Large intestine (tissue), 12 donors: ENCODE measurements at places on chromosomes 2 and 18.

DNA sequence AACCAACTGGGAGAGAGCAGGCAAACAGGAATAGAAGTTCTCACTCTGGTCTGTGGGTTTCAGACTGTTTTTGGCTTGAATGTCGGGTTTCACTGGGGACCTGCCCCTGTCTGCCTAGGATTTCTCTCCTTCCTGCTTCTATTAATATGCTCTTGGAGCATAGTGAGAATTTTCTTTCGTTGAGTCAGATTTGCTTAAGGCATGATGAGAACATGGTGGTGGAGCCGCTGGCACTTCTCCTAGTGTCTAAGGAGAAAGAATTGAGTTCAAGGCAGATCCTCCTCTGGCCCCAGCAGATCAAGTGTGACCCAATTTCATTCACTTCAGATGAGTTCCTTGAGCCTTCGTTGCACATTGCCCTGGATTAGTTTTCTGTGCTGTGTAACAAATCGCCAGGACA is 103.9 kb upstream of the HS6ST1 start:
- peaks cover 6% of the 10 kb centered on the region for H3K27me3 ChIP-seq
- DNase-seq, result no peak
- H3K4me1 ChIP-seq, result no peaks in the 10 kb centered on the region
- H3K4me3 ChIP-seq, result no peak overlapping the region

- no peak overlapping the region for H3K4me3 ChIP-seq
- DNase-seq, result no peak
- no peak overlapping the region for H3K27ac ChIP-seq
Measured at GRCh38 chr2:31151501-31151900, 13.3 kb upstream of the GALNT14 start.

DNA sequence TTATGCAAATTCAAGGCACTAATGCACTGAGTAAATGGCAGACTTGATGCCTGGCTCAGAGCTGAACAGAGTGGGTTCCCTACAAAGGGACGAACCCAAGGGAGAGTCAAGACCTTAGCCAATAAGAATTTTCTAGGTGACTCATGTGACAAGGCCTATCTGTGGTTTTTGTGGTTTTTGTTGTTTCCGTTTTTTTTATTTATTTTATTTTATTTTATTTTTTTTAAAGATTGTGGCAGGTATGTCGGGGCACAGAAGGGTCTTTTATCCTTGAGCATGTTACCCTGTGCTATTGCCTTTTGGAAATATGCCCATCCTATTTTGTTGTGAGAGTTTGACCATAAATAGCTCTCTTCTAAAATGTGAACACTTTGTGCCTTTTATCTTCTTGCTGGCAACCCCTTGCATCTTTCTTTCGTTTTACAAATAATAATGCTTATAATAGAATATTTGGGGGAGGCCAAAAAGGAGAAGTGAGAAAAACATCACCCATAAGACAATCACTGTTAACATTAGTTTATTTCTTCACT is 113.4 kb upstream of the AQP4 start:
- no peak overlapping the region for H3K4me3 ChIP-seq
- no peak for DNase-seq
- H3K36me3 ChIP-seq, result no peaks in the 10 kb centered on the region
- H3K4me1 ChIP-seq, result no peaks in the 10 kb centered on the region
- H3K27me3 ChIP-seq, result peaks cover 2% of the 10 kb centered on the region

DNA sequence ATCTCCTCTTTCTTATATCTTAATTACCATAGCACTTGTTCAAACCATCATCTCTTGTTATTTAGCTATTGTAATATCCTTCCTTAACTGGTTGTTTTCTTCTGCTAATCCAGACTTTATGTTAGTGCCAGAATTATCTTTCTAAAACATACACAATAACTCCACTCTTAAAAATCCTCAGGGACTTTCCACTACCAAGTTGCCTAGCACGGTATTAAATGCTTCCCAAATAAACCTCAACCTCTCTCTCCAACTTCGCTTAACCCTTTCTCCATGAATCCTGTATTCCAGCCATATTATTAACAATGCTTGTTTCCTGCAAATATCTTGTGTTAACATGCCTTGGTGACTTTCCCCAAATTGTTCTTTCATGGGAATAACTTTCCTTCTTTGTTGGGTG is 84.5 kb downstream of the FAM228A start:
- DNase-seq, result no peak
- H3K27ac ChIP-seq, result no peak overlapping the region
- H3K4me3 ChIP-seq, result no peak overlapping the region
- no peaks in the 10 kb centered on the region for H3K27me3 ChIP-seq

DNA sequence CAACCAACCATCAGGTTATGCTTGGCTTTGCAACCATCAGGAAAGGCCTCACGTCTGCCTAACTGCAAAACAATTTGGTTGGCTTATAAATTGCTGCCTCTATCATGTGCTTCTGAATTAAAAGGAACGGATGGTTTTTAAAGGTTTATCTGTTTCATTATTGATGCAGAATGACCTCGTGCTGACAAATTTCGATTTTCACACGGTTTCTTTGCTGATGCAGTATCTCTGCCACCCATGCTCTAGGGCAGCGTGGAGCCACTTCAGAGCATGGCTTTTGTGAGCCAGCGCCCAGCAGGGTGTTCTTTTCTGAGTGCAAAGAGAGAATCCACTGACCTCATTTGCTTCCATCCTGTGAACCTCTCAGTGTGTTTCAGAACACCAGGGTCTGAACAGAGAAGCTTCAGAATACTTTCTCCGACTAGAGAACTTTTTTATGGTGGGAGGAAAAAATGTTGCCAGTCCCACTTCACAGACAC is 143.1 kb upstream of the L3MBTL4 start:
- no peak overlapping the region for H3K27ac ChIP-seq
- no peaks in the 10 kb centered on the region for H3K36me3 ChIP-seq
- peaks cover 6% of the 10 kb centered on the region for H3K27me3 ChIP-seq
- DNase-seq, result no peak
- H3K4me1 ChIP-seq, result no peaks in the 10 kb centered on the region
- no peak overlapping the region for H3K4me3 ChIP-seq

DNA sequence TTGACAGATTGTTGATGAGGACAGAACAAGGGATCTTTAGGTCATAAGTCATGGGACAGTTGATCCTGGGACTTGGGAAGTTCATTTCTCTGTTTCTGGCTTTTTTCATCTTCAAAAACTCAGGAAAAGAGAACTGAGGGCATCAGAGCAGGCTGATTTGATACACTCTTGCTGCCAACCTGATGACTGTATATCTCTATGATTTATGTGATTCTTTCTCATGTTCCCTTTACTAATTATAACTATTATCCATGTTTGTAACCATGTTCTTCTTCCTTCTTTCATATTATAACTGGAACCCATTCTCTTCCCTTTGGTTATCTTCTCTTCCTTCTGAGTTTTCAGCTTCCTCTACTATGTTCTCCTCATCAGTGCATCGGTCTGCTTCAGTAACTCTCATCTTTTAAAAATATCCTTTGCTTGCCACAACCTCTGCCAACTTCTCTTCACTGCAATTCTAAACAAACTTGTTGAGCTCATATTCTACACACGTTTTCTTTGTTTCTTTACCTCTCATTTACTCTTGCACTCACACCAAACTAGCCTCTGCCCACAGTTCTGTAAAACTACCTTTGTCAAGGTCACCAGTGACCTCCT is 13.5 kb downstream of the RASGRP3 start:
- no peaks in the 10 kb centered on the region for H3K4me1 ChIP-seq
- no peaks in the 10 kb centered on the region for H3K27me3 ChIP-seq
- no peak for DNase-seq
- no peaks in the 10 kb centered on the region for H3K36me3 ChIP-seq
- no peak overlapping the region for H3K4me3 ChIP-seq

DNA sequence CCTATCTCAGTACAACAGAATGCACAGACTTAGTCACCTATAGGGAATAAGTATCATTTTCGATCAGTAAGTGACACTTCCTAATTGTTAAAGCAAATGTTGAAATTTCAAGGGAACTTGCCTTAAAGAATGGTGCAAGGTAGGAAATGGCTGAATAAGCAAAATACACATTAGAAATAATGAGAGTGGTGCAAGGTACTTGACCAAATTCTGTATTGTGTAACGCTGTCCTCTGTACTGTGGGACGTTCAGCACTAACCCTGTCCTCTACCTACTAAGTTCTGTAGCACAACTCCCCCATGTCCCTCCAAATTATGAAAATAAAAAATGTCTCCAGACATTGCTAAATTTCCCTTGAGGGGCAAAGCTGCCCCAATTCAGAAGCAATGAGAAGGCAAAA is 19.4 kb downstream of the MMADHC start:
- no peak overlapping the region for H3K4me3 ChIP-seq
- H3K27ac ChIP-seq, result no peak overlapping the region
- peaks cover 8% of the 10 kb centered on the region for H3K4me1 ChIP-seq
- no peak for DNase-seq

DNA sequence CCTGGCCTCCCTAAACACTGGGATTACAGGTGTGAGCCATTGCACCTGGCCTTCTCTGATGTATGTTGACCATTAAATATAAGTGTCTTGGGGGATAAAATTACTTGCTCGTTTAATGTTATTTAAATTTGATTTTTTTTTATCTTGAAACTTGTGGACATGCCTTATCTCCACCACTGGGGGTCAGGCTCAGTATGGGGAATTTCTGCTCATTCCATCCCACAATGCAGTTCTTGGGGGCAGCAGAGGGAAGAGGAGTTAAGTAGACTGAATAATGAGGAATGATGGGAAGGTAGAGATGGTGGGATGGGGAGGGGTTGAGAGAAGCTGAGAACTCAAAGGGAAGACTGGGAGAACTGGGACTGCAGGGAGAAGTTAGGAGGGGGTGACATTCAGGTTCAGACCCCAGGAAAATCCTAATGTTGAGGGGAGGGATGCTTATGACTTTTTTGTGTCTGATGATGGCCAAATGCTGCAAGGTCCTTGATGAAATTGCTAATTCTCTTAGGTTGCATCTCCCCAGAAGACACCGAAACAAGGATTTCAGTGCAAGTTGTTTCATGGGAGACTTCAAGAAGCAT is 174.2 kb downstream of the MIB1 start:
- peaks cover 13% of the 10 kb centered on the region for H3K4me1 ChIP-seq
- H3K4me3 ChIP-seq, result no peak overlapping the region
- DNase-seq, result peak; percentile 57
- no peaks in the 10 kb centered on the region for H3K36me3 ChIP-seq
- H3K27me3 ChIP-seq, result no peaks in the 10 kb centered on the region
- H3K27ac ChIP-seq, result no peak overlapping the region

DNA sequence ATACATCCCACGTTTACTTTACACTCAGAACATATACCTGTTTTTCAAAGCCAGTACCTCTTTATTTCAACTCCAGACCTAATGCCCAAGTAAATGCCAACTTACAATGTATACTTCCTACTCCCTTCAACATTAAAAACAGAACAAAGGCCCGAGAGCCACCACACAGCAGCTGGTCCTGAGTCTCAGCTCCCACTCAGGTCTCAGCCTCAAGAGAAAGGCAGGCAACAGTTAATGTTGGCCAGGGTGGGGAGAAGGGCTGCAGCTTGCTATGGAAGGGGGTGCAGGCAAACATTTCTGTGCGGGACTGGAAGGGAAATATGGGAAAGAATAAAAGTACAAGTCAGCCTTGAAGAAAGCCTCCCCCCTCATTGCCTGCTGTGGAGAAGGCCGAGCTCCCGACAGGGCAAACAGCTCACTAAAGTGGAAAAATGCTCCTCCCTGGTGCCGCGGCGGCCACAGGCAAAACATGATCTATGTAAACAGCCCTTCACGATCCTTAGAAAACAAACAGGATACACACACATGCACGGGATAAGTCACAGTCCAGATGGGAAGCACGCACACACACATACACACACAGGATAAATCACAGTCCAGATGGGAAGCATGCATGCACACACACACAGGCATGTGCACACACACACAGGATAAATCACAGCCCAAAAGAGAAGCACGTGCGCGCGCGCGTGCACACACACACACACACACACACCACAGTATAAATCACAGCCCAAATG is 67.4 kb downstream of the ADNP2 start:
- no peaks in the 10 kb centered on the region for H3K36me3 ChIP-seq
- H3K27me3 ChIP-seq, result no peaks in the 10 kb centered on the region
- peak; percentile 52 for DNase-seq

DNA sequence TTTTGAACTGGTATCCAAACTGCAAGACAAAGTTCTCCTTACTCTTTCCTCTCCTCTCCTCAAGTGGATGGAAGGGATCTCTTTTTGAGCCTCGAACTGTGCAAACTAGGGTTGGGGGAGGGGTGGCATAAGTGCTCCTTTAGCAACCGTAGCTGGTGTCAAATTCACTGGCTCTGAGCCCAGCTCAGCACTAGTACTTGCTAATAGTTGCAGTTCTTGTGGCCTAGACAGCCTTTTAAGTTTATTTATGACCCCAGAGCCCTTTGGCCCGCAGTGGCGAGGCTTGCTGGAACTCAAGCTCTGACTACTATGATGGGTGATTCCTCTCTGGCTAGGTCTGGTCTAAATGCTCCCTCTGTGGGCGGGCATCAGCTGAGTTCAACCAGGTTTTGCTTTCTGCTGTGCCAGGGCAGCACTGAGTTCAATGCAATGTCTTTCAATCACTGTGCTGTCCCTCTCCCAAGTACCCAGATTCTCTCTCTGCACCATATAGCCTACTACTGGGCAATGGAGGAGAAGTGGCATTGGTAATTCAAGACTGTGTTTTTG is 528.4 kb upstream of the SYT4 start:
- H3K36me3 ChIP-seq, result no peaks in the 10 kb centered on the region
- DNase-seq, result no peak
- H3K27me3 ChIP-seq, result no peaks in the 10 kb centered on the region
- H3K27ac ChIP-seq, result no peak overlapping the region
- H3K4me1 ChIP-seq, result no peaks in the 10 kb centered on the region
- no peak overlapping the region for H3K4me3 ChIP-seq

DNA sequence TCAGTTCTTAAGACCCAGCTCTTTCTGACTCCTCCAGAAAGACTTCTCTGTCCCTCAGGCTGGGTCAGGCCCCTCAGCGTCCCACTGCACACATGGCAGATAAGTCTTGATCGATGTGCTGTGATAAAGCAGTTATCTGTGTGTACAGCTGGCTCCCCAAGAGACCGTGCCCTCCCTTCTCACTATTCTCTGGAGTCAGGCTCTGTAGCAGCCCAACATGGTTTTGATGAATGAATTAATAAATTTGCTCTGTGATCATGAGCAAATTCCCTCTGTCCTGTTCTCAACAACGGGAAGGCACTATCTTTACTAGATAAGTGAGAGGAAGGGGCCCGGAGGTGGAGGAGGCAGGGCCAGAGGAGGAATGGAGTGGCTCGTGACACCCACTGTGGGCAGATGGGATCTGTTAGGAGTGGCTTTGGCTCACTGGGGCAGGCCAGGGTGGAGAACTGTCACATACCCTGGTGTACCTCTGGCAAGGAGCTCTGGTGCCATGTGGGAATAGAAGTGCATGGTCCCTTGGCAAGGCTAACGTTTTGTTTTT is 48.3 kb downstream of the ZFP36L2 start:
- peaks cover 24% of the 10 kb centered on the region for H3K4me1 ChIP-seq
- H3K36me3 ChIP-seq, result no peaks in the 10 kb centered on the region
- H3K27ac ChIP-seq, result peak overlapping the region; percentile 92
- no peak for DNase-seq
- no peaks in the 10 kb centered on the region for H3K27me3 ChIP-seq

- no peak for DNase-seq
- H3K4me3 ChIP-seq, result no peak overlapping the region
- H3K4me1 ChIP-seq, result no peaks in the 10 kb centered on the region
- no peaks in the 10 kb centered on the region for H3K36me3 ChIP-seq
- no peaks in the 10 kb centered on the region for H3K27me3 ChIP-seq
Measured at GRCh38 chr2:61834893-61835292, 19.0 kb downstream of the FAM161A start.

GRCh38 chr2:236674238-236674637 is 104.6 kb downstream of the ACKR3 start:
- H3K4me3 ChIP-seq, result no peak overlapping the region
- H3K4me1 ChIP-seq, result no peaks in the 10 kb centered on the region
- no peak for DNase-seq
- H3K27ac ChIP-seq, result no peak overlapping the region
- no peaks in the 10 kb centered on the region for H3K36me3 ChIP-seq

GRCh38 chr2:108454440-108454839 is 5.4 kb downstream of the GCC2 start:
- no peaks in the 10 kb centered on the region for H3K4me1 ChIP-seq
- no peak for DNase-seq
- H3K27ac ChIP-seq, result no peak overlapping the region
- no peak overlapping the region for H3K4me3 ChIP-seq
